T-helper 17 cell (primary cell): ENCODE measurements at places on chromosomes 7 and 10. TPM values are rescaled to one million over a fixed set of nuclear protein-coding genes. Genes with fewer than 3 reads are reported as not detected.

GRCh38 chr7:71770269-71770907, 638.4 kb downstream of the GALNT17 start:
- no peak overlapping the region for H3K27ac ChIP-seq
- no peak for DNase-seq
- no peak overlapping the region for H3K4me3 ChIP-seq
- no peaks in the 10 kb centered on the region for H3K27me3 ChIP-seq

DNA sequence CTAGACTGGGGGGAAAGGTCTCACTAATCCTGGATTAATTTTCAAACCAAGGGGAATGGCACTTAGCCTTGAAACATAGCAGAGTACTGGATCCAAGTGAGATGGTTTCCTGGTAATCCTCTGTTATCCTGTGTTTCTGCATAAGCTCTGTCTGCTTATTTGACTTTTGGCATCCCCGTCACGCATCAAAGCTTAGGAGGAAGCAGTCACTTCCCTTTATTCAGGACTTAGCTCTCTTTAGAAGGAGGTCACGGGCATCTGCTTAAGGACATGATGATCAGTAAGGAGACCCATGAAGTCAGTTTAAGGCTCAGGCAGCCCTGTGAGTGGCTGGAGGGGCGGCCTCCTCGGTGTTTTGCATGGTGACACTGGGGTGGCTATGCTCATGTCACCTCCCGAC, 30.0 kb downstream of the TSPAN15 start:
- DNase-seq, result no peak
- H3K36me3 ChIP-seq, result peaks cover 7% of the 10 kb centered on the region
- no peaks in the 10 kb centered on the region for H3K27me3 ChIP-seq
- peaks cover 25% of the 10 kb centered on the region for H3K4me1 ChIP-seq
- peak overlapping the region; percentile 51 for H3K27ac ChIP-seq

- peak overlapping the region; percentile 63 for H3K4me3 ChIP-seq
- no peak for DNase-seq
- H3K36me3 ChIP-seq, result no peaks in the 10 kb centered on the region
- peak overlapping the region; percentile 49 for H3K27ac ChIP-seq
Measured at GRCh38 chr7:50416527-50417182, 33.5 kb downstream of the FIGNL1 start.

DNA sequence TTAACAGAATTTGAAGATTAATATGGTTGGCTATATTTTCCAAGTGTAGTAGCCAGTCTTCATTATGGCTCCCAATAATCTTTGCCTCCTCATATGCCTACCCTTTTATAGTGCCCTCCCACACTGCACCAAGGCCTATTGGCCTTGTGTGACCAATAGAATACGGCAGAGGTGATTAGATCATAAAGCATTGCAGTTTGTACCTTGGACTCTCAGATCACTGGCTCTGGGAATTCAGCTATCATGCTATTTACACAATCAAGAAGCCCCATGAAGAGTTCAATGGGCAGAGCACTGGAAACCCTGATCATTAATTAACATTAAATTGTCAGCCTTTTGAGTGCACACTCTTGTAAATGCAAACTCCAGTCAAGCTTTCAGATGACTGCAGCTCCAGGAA, 154.5 kb upstream of the MAGI2 start:
- no peaks in the 10 kb centered on the region for H3K36me3 ChIP-seq
- H3K27ac ChIP-seq, result no peak overlapping the region
- no peaks in the 10 kb centered on the region for H3K27me3 ChIP-seq
- no peak overlapping the region for H3K4me3 ChIP-seq
- no peak for DNase-seq

GRCh38 chr10:42973870-42974692, 102.8 kb upstream of the RET start:
- DNase-seq, result peak; percentile 4
- peaks cover 46% of the 10 kb centered on the region for H3K27me3 ChIP-seq
- H3K27ac ChIP-seq, result no peak overlapping the region
- H3K4me1 ChIP-seq, result no peaks in the 10 kb centered on the region
- no peak overlapping the region for H3K4me3 ChIP-seq
- no peaks in the 10 kb centered on the region for H3K36me3 ChIP-seq

GRCh38 chr7:46900312-46901263, 681.3 kb downstream of the TNS3 start:
- H3K4me1 ChIP-seq, result no peaks in the 10 kb centered on the region
- H3K4me3 ChIP-seq, result no peak overlapping the region
- no peaks in the 10 kb centered on the region for H3K36me3 ChIP-seq
- no peak overlapping the region for H3K27ac ChIP-seq

DNA sequence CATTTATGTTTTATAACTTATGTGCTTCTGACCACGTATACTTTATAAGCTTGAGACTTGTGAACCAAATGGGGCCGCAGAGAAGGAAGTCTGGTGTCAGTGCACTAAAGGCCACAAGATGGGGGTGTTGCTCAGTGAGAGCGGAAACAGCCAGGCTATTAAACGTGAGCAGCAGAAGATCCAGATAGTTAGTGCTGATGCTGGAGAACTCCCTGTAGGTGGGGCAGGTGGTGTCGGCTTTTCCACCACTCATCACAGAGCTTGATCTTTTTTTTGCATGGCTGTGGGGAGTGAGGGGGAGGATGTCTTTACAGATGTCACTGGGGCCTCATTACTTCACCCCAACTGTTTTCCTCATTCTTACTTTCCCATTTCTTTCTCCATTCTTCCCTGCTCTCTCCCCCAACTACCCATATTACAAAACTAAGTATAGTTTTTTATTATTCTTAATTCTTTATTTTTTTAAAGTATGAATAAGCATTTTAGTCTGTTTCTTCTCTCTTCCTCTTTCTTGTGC, 34.7 kb downstream of the ACADSB start:
- no peak overlapping the region for H3K27ac ChIP-seq
- no peaks in the 10 kb centered on the region for H3K36me3 ChIP-seq
- no peak overlapping the region for H3K4me3 ChIP-seq
- peaks cover 2% of the 10 kb centered on the region for H3K4me1 ChIP-seq
- DNase-seq, result peak; percentile 23

DNA sequence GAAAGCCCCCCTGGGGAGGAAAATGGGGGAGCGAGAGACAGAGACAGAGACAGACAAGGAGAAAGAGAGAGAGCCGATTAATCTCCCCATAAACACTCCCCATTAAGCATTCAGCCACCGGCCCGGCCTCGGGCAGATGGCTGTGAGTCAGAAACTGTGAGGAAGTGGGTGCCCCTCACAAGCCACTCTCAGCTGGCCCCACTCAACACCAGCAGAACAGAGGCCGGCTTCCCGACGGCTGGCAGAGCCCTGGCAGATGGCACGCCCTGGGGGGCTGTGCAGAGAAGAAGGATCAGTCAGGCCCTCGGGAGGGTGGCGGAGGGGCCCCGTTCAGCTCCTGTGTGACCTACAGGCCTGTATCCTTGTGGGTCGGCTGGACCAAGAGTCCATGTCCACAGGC, 41.2 kb downstream of the CAMK2B start:
- H3K27me3 ChIP-seq, result peaks cover 14% of the 10 kb centered on the region
- no peaks in the 10 kb centered on the region for H3K36me3 ChIP-seq
- H3K4me3 ChIP-seq, result no peak overlapping the region

GRCh38 chr10:120735773-120736371, 115.3 kb upstream of the WDR11 start:
- H3K27ac ChIP-seq, result no peak overlapping the region
- no peaks in the 10 kb centered on the region for H3K36me3 ChIP-seq
- peaks cover 25% of the 10 kb centered on the region for H3K27me3 ChIP-seq
- H3K4me3 ChIP-seq, result no peak overlapping the region
- peaks cover 4% of the 10 kb centered on the region for H3K4me1 ChIP-seq

- peaks cover 13% of the 10 kb centered on the region for H3K36me3 ChIP-seq
- H3K27ac ChIP-seq, result peak overlapping the region; percentile 45
- H3K4me3 ChIP-seq, result no peak overlapping the region
- H3K4me1 ChIP-seq, result peaks cover 19% of the 10 kb centered on the region
Measured at GRCh38 chr10:6465854-6466601, 114.0 kb downstream of the PRKCQ start.

The ERVW-1 gene
- not detected for total RNA-seq

The TEX36 gene
- total RNA-seq, result not detected
